ENCODE measurements at places on chromosomes 2 and 18. TPM values are rescaled to one million over a fixed set of nuclear protein-coding genes. Genes with fewer than 3 reads are reported as not detected.

The LINC00305 gene
- total RNA-seq, result not detected

DNA sequence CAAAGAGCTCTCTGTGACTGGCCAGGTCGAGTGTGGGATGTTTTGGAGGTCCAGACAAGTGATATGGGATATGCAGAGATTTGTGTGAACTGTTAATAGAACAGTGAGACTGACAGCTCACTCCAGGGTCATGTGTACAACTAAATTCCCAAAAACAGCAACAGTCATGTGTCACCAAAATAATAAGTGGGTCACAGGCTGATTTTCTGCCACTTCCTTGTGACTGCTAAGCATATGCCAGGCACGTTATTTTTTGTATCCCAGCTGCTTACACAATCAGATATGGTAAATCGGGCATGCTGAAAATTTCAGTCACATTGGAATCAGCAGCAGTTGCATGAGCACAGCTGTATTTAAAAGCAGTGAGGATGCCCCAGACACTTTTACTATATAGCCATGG is 198.7 kb downstream of the PTGR3 start:
- no peak for DNase-seq
- H3K27me3 ChIP-seq, result peaks cover 2% of the 10 kb centered on the region
- no peak overlapping the region for H3K27ac ChIP-seq

DNA sequence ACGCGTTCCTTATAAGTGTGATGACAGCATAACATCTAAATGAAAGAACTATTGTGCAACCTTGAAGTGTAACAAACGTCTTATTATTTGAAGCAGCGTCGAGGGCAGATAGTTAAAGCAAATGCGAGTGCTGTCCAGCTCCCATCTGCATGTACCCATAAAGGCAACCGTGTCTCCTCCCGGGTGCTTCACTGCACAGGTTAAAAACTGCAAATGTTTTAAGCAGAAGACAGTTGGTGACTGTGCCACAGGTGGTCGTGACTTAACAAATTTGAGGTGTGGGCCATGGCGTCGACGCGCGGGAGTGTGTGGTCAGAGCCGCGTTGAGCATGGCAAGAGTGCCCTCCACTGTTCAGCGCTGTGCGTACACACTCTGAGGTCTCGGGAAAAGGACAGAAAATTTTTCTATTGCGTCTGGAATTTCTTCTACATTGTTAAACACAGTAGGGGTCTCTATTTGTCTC is 6.4 kb downstream of the SALL3 start:
- peaks cover 9% of the 10 kb centered on the region for H3K36me3 ChIP-seq
- no peaks in the 10 kb centered on the region for H3K4me1 ChIP-seq
- peaks cover 75% of the 10 kb centered on the region for H3K27me3 ChIP-seq

DNA sequence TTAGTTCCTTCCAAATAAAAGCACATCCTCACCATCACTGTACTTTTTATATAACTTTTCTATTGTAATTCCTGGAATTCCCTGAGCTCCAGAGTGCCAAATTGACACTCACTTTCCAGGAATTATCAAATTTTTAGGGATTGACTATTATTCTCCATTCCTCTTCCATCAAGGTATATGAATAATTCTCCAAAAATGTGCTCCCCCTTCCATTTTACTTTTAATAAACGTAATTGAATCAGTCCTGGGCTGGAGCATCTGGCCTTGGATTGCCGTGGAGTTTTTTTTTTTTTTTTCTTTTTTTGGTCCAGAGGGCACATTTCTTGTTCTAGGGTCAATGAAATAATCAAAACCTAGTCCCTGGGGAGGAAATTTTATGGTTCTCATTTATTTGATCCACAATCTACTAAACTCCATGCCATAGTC is 304.3 kb downstream of the CDCA7 start:
- no peaks in the 10 kb centered on the region for H3K36me3 ChIP-seq
- DNase-seq, result no peak
- no peak overlapping the region for H3K4me3 ChIP-seq
- no peak overlapping the region for H3K27ac ChIP-seq

GRCh38 chr2:241558532-241559322 is at the start of gene BOK:
Gene BOK (plus strand): TSS chr2:241558745. CDS start chr2:241559484, 739 bp downstream.
- peaks cover 28% of the 10 kb centered on the region for H3K27me3 ChIP-seq
- no peak for DNase-seq
- no peaks in the 10 kb centered on the region for H3K36me3 ChIP-seq
- H3K4me1 ChIP-seq, result peaks cover 5% of the 10 kb centered on the region
